Activated CD4-positive, alpha-beta memory T cell treated with anti-CD3 and anti-CD28 coated beads for 36 hours (primary cell): ENCODE measurements at places on chromosomes 12 and 14.

GRCh38 chr14:92959189-92959531 lies 36.2 kb downstream of the CHGA start:
- no peak for DNase-seq

- DNase-seq = no peak
Observed at GRCh38 chr12:121096199-121096798, 36.4 kb upstream of the P2RX7 start.

- no peak for DNase-seq
Observed at GRCh38 chr14:22780105-22780679, 13.7 kb downstream of the OXA1L start.

- no peak for DNase-seq
Observed at GRCh38 chr12:116577154-116577561, 18.0 kb downstream of the MAP1LC3B2 start.

GRCh38 chr12:121299662-121300061 lies 3.2 kb upstream of the CAMKK2 start:
- DNase-seq = no peak

- DNase-seq = no peak
Observed at GRCh38 chr12:9143137-9143536, 27.4 kb upstream of the A2M start.

- DNase-seq = peak; percentile 65
Observed at GRCh38 chr14:73759183-73759713, 45.1 kb upstream of the PNMA1 start.

DNA sequence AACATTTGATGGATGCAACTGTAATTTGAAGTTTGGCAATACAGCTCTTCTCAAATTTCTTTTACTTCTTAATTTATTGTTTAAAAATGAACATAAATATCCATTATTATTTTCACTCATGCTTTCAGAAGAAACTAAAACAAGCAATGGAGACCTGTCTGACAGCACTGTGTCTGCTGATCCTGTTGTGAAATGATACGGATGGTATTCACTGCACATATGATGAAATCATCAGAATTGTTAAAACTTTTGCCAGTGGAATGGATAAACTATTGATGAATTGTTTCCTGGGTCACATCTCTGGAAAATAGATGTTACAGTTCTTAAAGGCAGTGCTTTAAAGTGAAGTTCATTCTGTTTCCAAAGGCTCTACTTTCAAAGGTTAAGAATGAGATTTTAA lies 59.2 kb downstream of the WASHC4 start:
- DNase-seq = no peak

DNA sequence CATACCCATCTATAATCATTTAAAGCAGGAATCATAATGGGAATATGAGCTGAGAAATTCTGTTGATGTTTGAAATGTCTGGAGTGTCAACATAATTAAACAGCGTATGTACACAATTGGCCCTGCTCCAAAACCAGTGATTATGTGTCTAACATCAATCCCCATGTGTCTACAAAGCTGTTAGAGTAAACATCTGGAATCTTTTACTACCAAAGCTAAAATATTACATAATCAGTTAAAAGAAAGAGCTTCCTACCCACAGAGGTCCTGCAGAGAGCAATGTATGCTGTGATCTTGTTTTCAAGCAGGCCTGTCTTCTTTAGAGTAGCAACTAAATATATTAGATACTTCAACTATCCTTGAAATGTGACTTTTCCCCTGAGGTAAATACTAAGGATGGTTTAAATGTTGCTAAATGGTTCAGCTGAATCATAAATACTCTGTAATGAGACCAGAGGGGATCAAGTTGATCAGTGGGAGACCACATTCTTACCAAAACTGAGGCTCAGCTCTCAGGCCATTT lies 74.3 kb downstream of the RASSF8 start:
- no peak for DNase-seq

- DNase-seq = peak; percentile 34
Observed at GRCh38 chr12:6786416-6787094, 2.8 kb upstream of the CD4 start.

DNA sequence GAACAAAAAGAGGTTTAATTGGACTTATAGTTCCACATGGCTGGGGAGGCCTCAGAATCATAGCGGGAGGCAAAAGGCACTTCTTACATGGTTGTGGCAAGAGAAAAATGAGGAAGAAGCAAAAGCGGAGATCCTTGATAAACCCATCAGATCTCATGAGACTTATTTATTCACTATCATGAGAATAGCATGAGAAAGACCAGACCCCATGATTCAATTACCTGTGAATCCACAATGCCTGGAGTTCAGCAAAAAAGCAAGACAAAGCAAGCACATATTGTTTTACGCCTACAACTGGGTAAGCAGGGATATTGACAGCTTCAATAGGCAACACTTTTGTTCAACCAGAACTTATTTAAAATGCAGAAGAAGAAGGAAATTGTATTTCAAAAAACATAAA lies 218.2 kb downstream of the RPL10L start:
- DNase-seq = no peak

DNA sequence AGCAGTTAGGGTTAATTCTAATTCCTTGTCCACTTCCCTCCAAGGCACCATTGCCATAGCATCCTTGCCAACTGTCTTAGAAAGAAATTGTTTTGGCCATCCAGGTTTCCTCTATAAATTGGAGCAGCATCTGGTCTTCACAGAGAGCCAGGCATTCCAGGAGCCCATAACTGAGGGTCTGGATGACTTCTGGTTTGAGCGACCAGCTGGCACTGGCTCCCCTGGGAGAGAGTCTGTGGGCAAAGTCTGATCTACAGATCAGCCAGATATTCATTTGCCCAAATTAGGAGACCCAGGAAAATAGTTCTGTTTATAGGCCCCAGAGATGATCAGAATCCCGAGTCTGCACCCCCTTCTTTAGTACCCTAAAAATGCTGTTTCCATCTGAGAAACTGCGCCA lies 16.0 kb downstream of the VSX2 start:
- no peak for DNase-seq
